ENCODE measurements at places on chromosomes 11 and 22.

GRCh38 chr22:21916309-21916918 is 36.2 kb downstream of the PPM1F start:
- DNase-seq: no peak

DNA sequence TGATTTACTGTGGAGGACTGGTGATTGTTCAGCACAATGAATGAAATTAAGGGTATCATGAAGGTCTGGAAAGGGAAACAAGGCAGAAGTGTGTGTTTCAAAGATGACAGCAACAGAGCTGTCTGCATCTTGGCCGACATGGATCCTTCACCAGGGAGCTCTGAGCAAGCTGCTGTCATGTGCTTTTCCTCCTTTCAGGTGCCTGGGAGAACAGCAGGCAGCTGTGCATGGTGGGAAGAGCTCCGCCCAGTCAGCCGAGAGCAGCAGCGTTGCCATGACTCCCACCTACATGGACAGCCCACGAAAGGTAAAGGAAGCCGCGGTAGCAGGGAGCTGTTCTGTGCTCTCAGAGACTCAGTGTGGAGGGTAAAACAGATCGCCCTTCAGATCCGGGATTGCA is 87.1 kb upstream of the YWHAH start:
- no peak for DNase-seq

GRCh38 chr11:129731316-129731715 is 84.3 kb upstream of the TMEM45B start:
- DNase-seq: no peak

- peak; percentile 94 for DNase-seq
Observed at GRCh38 chr11:106021967-106022794, at the start of gene MSANTD4. MSANTD4 (minus strand) TSS chr11:106022240; CDS start chr11:106010917, 11,323 bp downstream.

DNA sequence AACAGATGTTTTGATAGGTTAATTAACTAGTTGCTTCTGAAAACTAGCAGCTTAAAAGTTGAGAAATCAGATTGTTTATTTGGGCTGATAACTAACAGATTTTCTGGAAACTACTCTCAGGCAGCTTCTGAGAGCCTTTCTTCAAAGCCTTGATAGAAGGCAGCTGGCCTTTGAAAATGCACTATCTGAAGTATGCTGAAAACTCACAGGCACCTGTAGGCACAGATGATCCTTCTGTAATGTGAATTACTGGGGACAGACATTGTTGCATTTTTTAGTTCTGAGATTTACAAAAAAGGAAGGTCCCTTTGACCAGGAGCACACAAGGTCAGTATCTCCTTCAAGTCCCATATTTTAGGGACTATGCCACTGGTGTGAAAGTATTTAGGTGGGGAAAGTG is 460.8 kb upstream of the CNTN5 start:
- no peak for DNase-seq

GRCh38 chr11:134261626-134262488 is 8.5 kb downstream of the ACAD8 start:
- DNase-seq: peak; percentile 29

DNA sequence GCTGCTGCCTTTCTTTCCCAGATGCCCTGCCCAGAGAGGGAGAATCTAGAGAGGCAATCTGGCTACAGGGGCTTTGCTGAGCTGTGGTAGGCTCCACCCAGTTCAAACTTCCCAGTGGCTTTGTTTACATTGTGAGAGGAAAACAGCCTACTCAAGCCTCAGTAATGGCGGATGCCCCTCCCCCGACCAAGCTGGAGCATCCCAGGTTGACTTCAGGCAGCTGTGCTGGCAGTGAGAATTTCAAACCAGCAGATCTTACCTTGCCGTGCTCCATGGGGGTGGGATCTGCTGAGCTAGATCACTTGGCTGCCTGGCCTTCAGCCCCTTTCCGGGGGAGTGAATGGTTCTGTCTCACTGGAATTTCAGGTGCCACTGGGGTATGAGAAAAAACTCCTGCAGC is 12.2 kb downstream of the BDNF start:
- no peak for DNase-seq

GRCh38 chr11:61454520-61454919 is 24.6 kb downstream of the SDHAF2 start:
- DNase-seq: no peak

DNA sequence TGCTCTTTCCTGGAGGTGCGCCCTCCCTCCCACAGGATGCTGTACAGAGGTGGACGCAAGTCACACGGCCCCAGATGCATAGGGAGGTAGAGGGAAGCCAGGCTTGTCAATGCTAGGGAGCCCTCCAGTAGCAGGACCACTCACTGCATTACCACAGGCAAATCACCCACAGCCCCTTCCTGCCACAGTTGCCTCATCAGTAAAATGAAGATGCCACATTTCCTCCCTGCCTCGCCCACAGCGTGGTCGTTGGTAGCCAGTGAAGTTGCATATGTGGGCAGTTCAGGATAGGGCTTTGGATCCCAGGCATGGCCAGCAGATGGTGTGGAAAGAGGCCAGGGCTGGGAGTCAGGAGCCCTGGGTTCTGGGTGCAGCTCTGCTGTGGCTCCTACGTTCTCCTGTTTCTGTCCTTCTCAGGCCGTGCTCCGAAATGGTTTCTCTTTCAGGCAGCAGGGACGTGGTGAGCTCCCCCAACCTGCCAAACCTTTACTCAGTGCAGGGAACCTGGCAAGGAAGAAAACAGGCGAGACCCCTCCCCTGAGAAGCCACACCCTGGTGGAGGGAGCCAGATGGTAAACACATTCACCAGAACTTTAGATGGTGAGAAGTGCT is 22.6 kb downstream of the DAGLA start:
- no peak for DNase-seq

DNA sequence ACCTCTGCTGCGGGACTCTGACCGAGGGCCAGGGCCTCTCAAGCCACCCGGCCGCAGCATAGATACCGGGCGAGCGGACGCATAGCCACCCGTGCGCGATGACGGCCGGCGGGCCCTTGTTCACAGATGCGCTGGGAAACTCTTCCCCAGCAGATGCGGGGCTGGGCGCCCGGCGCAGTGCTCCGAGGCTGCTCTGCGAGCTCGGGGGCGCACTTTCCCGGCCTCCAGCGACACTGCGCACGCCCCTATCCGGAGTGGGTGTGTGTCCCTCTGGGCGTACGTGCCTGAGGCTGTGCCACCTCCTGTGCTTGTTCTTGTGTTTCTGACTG is 104.7 kb upstream of the E2F8 start:
- DNase-seq: no peak

- DNase-seq: no peak
Observed at GRCh38 chr11:111834432-111835163, 36.8 kb downstream of the ALG9 start.

DNA sequence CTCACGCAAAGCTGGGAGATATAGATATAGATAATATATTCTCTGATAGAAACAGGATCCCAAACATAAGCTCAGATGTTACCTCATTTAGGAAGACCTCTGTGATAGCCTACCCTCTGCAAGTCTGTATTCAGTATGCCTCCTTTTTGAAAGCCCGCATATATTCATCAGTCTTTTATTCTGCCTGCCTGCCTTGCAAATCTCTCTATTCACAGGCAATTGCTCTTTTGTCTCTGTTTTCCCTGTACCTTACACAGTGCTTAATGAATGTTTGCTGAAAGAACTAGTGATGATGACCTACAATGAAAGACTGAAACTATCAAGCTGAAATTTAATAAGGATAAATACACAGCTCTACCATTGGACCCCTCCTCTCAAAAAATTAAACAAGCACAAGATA is 18.4 kb downstream of the DEUP1 start:
- no peak for DNase-seq

DNA sequence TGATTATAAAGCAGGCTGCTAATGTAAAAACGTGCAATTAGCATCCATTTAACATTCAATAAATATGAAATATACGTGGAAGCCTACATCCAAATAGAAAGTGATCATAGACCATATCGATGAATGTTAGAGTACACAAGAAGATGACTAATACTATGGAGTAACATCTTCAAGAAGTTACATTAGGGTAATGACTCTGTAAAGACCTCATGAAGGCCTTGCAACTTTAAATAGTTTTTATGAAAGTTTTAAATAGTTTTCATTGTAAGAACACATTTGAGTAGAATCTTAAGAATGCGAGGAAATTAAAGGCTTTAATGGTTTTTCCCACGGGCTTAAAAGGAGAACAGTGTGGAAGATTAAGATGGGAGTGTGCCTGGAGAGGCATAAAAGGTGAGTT is 1.4 kb downstream of the TRIM34 start:
- no peak for DNase-seq

DNA sequence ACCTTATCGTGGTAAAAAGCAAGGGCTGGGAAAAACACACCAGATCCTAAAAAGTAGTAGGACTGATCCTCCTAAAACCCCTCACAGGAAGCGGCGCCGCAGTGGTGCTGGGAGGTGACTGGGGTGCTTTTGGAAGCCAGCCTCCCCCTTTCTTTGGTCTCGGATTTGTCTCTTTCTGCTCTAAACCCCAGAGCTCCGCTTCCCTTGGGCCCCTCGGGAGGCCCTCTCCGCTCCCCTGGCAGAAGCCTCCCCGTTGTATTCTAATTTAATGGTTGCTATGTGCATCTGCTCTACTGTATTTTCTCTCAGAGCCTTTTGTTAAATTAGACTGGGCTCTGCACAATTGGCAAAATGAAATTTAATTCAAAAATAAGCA is 587.7 kb downstream of the OPCML start:
- no peak for DNase-seq

- DNase-seq: no peak
Observed at GRCh38 chr11:105933695-105934094, 88.3 kb downstream of the MSANTD4 start.

- no peak for DNase-seq
Observed at GRCh38 chr22:45472426-45472825, 30.3 kb upstream of the FBLN1 start.

DNA sequence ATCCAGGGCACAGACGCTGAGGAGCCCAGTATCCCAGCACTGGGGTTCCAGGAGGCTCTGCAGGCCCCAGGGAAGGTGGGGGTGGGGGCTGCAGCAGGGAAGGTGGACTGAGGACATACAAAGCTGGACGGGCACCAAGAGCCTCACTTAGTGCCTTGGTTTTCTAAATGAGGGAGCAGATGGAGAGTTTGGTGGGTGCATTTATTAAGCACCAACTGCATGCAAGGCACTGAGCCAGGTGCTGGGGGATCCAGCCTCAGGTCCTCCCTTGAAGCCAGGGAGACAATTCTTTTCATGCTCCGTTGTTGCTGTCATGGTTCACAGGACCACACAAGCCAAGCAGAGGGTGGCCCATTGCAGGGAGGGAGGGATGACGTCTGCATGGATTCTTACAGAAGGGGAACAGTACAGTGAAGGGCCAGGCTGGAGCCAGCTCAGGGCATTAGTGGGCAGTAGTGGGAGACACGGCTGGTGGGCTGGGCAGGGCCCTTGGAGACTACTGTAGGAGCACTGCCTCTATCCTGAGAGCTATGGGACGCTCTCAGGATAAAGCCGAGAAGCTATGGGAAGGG is 65.0 kb downstream of the MACROD1 start:
- DNase-seq: no peak

GRCh38 chr22:45008751-45009605 is 827 bp downstream of the PHF21B start:
- DNase-seq: no peak

GRCh38 chr11:15859411-15859810 is 496.9 kb downstream of the SOX6 start:
- DNase-seq: no peak

DNA sequence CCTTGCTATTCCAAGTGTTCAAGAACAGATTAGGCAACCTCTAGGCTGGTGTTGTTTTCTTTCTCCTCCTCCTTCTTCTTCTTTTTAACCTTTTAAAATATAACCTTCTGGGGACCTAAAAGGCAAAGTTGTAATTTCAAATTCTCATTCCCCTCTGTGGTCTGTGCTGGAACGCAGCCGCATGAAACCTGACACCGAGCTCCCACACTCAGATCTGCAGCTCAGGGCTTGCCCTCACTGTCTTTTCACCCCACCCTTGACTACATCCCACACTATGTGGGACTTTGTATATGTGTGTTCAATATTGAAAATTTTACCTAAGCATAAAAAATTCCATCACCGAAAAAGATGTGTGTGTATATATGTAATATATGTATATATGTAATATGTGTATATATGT is 62.0 kb upstream of the ARHGAP42 start:
- no peak for DNase-seq

DNA sequence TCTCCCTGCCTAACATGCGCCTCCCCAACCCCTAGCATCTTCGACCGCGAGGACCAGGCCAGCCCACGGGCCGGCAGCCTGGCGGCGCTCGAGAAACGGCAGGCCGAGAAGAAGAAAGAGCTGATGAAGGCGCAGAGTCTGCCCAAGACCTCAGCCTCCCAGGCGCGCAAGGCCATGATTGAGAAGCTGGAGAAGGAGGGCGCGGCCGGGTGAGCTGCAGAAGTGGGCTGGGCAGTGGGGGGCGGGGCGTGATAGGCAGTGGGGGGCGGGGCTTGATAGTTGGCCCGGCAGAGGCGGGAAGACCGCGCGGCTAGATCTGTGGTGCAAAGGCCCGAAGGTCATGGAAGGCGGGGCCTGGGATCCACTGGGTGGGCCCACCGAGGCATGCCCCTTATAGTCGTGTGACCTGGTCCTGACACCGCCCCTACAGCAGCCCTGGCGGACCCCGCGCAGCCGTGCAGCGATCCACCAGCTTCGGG is 8.7 kb downstream of the SELENOM start:
- no peak for DNase-seq

Measured in activated gamma-delta T cell treated with Interleukin-2 at 50 U/mL for 16 hours (primary cell).